ENCODE measurements at places on chromosomes 7 and 10.

- no peak for DNase-seq
These were observed 75.3 kb upstream of the GRB10 start for GRCh38 chr7:50857804-50858489.

- DNase-seq = no peak
These were observed 129.2 kb downstream of the APBB1IP start for GRCh38 chr10:26567351-26567721.

DNA sequence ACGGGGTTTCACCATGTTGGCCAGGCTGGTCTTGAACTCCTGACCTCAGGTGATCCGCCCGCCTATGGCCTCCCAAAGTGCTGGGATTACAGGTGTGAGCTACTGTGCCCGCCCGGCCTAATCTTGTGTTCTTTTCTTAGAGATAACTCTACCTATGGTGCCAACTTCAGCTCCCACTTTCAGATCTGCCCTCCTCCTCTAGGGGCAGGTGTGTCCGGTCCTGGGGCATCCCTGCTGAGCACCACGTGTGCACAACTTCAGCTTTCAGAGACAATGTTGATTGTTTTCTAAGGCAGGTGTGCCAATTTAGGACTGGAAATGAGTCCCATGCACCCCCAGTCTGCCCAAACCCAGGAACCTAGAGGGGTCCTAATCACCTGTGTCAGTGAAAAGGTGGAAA lies 18.5 kb upstream of the FXYD4 start:
- DNase-seq = no peak

- DNase-seq = peak; percentile 34
These were observed 604.1 kb downstream of the GALNT17 start for GRCh38 chr7:71735961-71736556.

GRCh38 chr10:122233857-122234348 lies 37.2 kb upstream of the BTBD16 start:
- no peak for DNase-seq

- no peak for DNase-seq
These were observed 153.0 kb downstream of the GRK5 start for GRCh38 chr10:119360181-119360921.

GRCh38 chr7:33336820-33337219 lies 207.5 kb downstream of the BBS9 start:
- DNase-seq = no peak

- DNase-seq = no peak
These were observed 500.6 kb upstream of the IGFBP3 start for GRCh38 chr7:46421441-46422230.

GRCh38 chr7:108418946-108419345 lies 37.3 kb downstream of the NRCAM start:
- no peak for DNase-seq

- no peak for DNase-seq
These were observed 281.3 kb downstream of the IPMK start for GRCh38 chr10:57986422-57986821.

GRCh38 chr10:118760265-118760664 lies 5.5 kb upstream of the CACUL1 start:
- DNase-seq = no peak

GRCh38 chr10:12349629-12350166 lies 351 bp downstream of the CAMK1D start:
- DNase-seq = no peak

DNA sequence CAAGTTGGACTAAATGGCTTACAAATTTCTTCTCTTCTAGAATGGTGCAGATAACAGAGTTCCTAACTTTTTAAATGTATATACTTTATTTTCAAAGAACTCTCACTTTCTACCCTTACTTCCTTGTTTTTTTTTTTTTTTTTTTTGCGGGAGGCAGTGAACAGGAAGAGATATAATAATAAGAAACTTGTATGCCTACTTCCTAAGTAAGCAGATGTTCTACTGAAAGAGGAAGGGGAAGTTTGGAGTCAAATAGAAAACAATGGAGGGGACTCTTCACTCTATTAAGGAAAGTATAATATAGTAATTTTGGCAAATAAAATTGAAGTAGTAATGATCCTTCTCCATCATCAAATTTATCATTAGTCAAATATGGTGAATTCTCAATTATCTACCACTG lies 754.0 kb downstream of the KCNMA1 start:
- no peak for DNase-seq

DNA sequence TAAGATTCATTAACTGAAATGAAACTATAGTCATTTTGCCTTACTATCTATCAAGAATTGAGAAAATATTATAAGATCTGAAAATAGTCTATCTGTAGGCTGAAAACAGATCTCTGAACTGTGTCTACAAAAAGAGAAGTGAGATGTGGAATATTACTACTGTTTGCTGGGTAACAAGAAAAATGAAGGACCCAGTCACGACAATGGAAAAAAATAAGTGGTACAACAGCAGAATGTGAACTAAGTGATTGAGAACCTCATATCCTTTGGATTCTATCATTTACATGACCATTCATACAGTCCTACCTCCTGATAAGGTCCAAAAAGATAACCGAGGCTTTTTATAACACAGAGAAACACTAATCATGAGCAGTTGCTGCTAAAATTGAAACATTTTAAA lies 94.3 kb downstream of the UBE2H start:
- DNase-seq = no peak

GRCh38 chr7:45278763-45279398 lies 121.3 kb downstream of the RAMP3 start:
- no peak for DNase-seq

GRCh38 chr7:2575733-2576340 lies 17.1 kb downstream of the IQCE start:
- DNase-seq = no peak

DNA sequence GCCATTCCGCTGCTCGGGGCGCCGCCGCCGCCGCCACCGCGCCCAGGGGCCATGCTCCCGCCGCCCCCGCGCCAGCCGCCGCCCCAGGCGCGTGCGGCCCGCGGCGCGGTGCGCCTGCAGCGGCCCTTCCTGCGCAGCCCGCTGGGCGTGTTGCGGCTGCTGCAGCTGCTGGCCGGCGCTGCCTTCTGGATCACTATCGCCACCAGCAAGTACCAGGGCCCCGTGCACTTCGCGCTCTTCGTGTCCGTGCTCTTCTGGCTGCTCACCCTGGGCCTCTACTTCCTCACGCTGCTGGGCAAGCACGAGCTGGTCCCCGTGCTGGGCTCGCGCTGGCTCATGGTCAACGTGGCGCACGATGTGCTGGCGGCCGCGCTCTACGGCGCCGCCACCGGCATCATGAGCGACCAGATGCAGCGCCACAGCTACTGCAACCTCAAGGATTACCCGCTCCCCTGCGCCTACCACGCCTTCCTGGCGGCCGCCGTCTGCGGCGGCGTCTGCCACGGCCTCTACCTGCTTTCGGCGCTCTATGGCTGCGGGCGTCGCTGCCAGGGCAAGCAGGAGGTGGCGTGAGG lies 383 bp downstream of the MARVELD1 start:
- peak; percentile 82 for DNase-seq

DNA sequence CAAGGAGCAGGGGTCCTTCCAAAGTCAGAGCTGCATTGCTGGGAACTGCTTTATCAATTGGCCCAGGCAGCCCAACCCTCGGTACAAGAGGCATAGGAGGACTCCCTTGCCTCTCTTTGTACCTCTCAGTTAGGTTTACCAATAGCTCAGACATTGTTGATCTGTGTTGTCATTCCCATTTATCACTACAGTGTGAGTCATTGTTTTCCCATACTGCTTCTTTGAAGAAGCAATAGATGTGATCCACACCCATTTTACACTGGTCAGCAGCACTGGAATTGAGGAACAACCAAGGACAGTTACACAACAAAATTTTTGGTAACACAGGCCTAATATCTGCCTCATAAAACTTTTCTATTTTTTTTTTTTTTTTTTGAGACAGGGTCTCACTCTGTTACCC lies 307.2 kb downstream of the SNX13 start:
- no peak for DNase-seq

DNA sequence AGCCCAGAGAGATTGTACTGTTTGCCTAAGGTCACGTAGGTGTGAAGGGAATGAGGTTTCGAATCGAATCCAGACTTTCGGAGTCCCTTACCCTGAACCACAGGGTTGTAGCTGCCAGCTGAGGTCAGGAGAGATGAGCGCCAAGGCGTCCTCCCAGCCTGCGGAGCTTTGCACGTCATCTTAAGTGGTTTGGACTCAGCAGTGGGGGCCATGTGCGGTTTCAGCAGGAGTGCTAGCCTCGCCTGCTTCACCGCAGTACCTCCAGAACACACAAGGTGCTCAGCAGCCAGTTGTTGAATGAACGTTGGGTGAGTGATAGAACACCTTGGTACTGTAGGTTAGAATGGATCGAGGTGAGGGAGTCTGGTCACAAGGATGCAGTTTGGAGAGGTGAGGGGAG lies 74.9 kb upstream of the PPIF start:
- DNase-seq = no peak

- no peak for DNase-seq
These were observed 24.7 kb upstream of the PIK3CG start for GRCh38 chr7:106840342-106840741.

DNA sequence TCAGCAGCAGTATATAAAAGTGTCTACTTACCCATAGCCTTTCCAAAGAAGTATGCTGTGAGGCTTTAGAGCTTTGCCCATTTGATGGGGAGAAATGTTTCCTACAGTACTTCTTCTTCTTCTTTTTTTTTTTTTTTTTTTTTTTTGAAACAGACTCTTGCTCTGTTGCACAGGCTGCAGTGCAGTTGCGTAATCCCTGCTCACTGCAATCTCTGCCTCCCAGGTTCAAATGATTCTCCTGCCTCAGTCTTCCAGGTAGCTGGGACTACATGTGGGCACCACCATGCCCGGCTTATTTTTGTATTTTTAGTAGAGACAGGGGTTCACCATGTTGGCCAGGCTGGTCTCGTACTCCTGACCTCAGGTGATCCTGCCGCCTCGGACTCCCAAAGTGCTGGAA lies 101.7 kb upstream of the TMEM26 start:
- no peak for DNase-seq

DNA sequence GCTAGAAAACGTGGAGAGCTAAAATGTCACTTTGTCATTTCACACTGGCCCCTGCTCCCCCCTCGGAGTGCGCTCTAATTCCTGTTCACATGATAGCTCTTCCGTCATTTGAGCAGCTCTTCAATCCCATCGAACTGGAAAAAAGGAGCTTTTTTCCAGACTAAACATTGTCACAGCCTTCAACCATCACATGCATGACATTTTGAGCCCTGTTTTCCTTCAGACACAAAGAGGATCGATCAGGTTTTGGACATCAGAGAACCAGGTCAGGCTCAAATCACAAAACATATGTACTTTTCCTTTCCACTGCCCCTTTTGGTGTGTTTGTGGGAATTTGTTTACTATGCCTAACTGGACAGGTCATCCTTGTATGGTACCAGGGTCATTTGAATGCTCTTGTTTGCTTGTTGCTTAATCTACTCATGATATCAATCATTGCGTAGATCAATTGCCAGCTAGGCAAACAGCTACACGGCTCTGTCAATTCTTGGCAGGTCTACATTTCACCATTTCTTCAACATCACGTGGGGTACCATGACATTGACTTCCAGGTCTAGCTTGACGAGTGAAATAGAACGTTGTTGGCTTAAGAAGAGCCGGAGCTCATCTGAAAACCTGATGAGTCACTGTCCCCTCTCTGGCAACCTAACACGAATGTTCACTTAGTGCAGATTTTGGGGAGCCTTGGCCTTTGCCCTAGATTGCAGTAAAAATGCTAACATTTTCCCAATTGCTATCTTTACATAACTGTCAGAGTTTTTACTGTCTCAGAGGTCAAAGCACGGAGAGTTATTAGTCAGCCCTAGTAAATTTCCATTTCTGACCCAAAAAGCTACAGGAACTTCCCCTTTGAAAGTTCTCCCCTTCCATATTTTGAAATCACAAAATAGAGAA lies 87.3 kb downstream of the LYZL2 start:
- DNase-seq = no peak

- no peak for DNase-seq
These were observed 149.5 kb upstream of the MINDY3 start for GRCh38 chr10:16009785-16010184.

- no peak for DNase-seq
These were observed 1.3 kb downstream of the SHH start for GRCh38 chr7:155810770-155811559.

GRCh38 chr10:5575144-5575481 lies 50.4 kb downstream of the CALML3 start:
- DNase-seq = no peak

- no peak for DNase-seq
These were observed 6.6 kb upstream of the WDR91 start for GRCh38 chr7:135217645-135218509.

DNA sequence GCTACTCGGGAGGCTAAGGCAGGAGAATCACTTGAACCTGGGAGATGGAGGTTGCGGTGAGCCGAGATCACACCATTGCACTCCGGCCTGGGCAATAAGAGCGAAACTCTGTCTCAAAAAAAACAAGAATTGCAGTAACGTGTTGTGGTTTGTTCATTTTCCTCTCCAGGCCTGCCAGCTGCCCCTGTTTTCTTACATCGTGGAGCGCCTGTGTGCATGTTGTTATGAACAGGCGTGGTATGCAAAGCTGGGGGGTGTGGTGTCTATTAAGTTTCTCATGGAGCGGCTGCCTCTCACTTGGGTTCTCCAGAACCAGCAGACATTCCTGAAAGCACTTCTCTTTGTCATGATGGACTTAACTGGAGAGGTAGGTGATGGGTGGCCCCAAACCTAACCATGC lies 52.1 kb downstream of the TRRAP start:
- no peak for DNase-seq

- no peak for DNase-seq
These were observed 583.5 kb downstream of the SDK1 start for GRCh38 chr7:3884543-3884942.

DNA sequence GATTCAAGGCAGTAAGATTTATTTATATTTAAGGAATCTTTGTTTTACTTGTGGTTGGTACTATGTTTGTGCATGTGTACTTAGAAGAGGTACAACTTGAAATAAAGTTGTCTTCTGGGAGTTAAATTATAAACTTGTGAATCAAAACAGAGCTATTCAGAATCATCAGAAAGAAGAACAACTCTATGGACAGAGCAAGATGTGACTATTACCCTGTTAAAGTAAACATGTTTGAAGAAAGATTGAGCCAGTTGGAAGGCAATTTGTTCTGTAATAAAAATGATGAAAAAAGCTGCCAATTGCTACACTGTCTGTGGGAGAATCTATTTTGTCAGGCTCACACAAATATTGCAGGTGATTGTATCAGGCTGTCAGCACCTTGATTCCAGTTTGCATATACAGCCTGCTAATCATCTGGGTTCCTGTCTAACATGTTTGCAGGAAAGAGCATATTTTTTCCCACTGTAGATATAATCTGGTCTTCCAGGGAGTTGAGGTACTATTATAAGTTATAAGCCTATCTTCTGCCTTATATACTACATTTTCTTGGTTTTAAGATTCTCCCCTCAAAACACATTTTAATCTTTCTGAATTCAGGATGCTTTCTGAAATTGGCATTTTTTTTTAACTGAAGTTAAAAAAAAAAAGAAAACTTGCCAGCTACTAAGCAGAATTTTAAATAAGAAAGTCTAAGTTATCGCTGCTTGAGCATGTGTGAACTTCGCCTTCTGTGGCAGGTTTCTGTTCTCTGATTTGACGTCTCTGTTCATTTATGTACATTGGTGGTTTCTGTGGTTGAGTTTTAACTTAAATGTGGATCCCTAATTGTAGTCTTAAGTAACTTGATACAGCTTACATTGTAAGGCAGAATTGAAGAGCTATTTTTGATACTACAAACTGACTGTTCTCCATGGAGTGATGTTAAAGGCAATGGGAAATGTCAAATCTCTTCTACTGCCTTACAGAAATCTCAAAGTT lies 46.0 kb downstream of the ZNRF2 start:
- DNase-seq = no peak

- no peak for DNase-seq
These were observed 54.9 kb upstream of the ANK3 start for GRCh38 chr10:60444494-60445064.

- DNase-seq = no peak
These were observed 23.9 kb downstream of the TNS3 start for GRCh38 chr7:47557694-47558670.

Measured in D721Med (cell line).